Bronchial epithelial cell (primary cell): ENCODE measurements at places on chromosomes 2 and 18. TPM values are rescaled to one million over a fixed set of nuclear protein-coding genes. Genes with fewer than 3 reads are reported as not detected.

Gene CHRNG
- total RNA-seq: not detected in 2 replicates

Gene LAMA1
- total RNA-seq: 0.64 and 1.8 TPM in 2 replicates

GRCh38 chr18:5984245-5984644 lies 88.9 kb upstream of the TMEM200C start:
- no peak for DNase-seq

GRCh38 chr18:41484069-41484468 lies 471.0 kb upstream of the PIK3C3 start:
- DNase-seq: no peak

- DNase-seq: no peak
These were observed 207.2 kb downstream of the VAPA start for GRCh38 chr18:10121028-10121427.

GRCh38 chr2:98854682-98855081 lies 81.3 kb downstream of the CRACDL start:
- DNase-seq: no peak

Gene TEKT4
- total RNA-seq: not detected in 2 replicates

GRCh38 chr2:54271189-54271588 lies 15.2 kb upstream of the TSPYL6 start:
- DNase-seq: no peak

- peak; percentile 100 for DNase-seq
These were observed 107.7 kb downstream of the HNMT start for GRCh38 chr2:138071720-138072719.

Gene CCDC68
- total RNA-seq: 3.5 and 4.2 TPM in 2 replicates

Gene SFT2D3
- total RNA-seq: 3.2 and 5.0 TPM in 2 replicates

Gene RTP5
- total RNA-seq: not detected in 2 replicates

GRCh38 chr2:213316001-213316735 lies 31.9 kb downstream of the SPAG16 start:
- peak; percentile 45 for DNase-seq
